Chondrocyte (in vitro differentiated cells): ENCODE measurements at places on chromosomes 2 and 18. TPM values are rescaled to one million over a fixed set of nuclear protein-coding genes. Genes with fewer than 3 reads are reported as not detected.

REEP1 gene
- 2.4 to 3.1 TPM (median 2.6 TPM) in 3 replicates for total RNA-seq

ZCCHC2 gene
- 12.6 to 13.2 TPM (median 12.6 TPM) in 3 replicates for total RNA-seq

NEB gene
- total RNA-seq = 1.0 to 2.2 TPM (median 2.2 TPM) in 3 replicates

SP9 gene
- total RNA-seq = not detected in 3 replicates

DNAH7 gene
- 0.03 to 0.70 TPM (median 0.20 TPM) in 3 replicates for total RNA-seq

G6PC2 gene
- total RNA-seq = not detected in 3 replicates

PLGLB2 gene
- total RNA-seq = 3.7 to 6.5 TPM (median 4.8 TPM) in 3 replicates

RBFA gene
- 25.5 to 26.8 TPM (median 25.9 TPM) in 3 replicates for total RNA-seq

GKN1 gene
- total RNA-seq = 0.37 TPM in 1 of 3 replicates, not detected in the others

GRP gene
- not detected in 3 replicates for total RNA-seq

GEN1 gene
- 7.2 to 9.4 TPM (median 7.6 TPM) in 3 replicates for total RNA-seq

CFAP221 gene
- total RNA-seq = 0.45 to 0.65 TPM (median 0.46 TPM) in 3 replicates

SERPINB11 gene
- total RNA-seq = not detected in 3 replicates

RALB gene
- 19.5 to 23.5 TPM (median 23.4 TPM) in 3 replicates for total RNA-seq

OTOS gene
- total RNA-seq = not detected in 3 replicates

FEV gene
- not detected in 3 replicates for total RNA-seq

RASGRP3 gene
- total RNA-seq = 3.0 to 3.7 TPM (median 3.0 TPM) in 3 replicates

CPO gene
- total RNA-seq = 0.34 TPM in 1 of 3 replicates, not detected in the others
